IPS DF 6.9 (cell line): ENCODE measurements at places on chromosomes 2 and 18.

GRCh38 chr18:9215221-9215933, 78.8 kb downstream of the ANKRD12 start:
- no peak for DNase-seq

DNA sequence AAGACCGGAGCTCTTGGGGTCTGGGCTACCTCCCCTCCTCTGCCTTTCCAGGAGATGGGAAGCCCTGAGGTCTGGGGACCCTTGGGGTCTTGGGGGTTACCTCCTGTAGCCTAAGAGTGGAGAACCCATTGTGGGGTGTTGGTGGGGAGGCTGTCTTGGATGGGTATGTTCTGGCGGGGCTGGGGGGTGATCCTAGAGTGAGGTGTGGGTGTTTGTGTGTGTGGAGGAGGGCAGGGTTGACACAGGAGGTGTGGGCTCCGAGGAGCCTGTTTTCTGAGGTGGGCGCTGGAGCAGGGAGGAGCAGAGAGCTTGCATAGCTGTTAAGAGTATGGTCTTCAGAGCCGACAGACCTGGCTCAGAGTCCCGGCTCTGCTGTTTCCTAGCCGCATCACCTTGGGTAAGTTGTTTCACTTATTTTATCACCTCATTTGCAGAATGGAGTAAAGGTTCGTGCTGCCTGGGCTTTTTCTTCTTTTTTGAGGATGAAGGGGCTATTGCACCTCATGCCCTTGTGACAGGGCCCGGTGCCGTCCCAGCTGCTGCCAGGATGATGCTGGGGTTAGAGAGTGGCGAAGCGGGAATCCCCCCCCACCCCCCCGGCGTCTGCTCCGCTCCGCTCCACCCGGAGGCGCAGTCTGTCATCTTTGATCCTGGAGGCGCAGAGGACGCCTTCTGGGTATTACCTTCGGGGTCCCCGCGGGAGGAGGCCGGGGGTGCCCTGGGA, 17.2 kb downstream of the TET3 start:
- no peak for DNase-seq

- DNase-seq: no peak
Observed at GRCh38 chr18:2893676-2894075, 46.9 kb downstream of the EMILIN2 start.

DNA sequence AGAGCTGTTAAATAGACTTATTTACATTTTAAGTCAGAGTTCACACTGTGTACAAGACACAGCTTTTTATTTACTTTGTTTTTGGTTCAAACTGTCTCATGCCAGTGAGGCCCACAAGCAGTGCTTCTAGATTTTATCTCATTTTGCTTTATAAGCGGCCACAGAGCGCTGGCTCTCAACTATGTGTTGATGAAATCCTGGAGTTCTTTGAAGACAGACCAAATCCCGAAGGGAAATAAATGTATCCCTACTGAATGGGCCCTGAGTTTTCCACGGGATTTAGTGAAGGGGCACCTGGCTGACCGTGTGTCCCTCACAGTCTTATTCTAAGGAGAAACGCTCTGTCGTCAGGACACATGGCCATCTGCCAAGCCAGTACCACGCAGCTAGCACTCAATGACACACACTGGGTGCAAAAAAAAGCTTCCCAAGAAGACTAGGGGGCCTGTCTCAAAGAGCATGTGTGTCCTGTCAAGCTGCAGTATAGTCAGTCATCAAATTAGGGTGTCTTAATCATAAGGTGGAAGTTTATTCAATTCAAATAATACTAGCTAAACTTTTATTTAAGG, 23.4 kb downstream of the LYPD1 start:
- no peak for DNase-seq

DNA sequence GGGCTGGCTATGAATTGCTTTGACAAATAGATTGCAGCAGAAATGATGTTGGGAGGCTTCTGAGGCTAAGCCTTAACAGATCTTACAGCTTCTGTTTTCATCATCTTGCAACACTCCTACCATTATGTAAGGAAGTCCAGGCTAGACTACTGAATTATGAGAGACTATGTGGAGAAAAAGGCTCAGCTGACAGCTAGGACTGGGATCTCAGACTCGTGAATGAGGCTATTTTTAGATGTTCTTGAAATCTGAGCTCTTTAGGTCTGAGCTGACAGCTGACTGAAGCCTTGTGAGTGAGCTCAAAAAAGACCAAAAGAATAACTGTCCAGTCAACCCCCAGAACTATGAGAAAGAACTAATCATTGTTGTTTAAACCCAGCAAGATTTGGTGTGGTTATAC, 70.3 kb downstream of the VWC2L start:
- no peak for DNase-seq

- DNase-seq: no peak
Observed at GRCh38 chr2:56713161-56713676, 529.4 kb downstream of the CCDC85A start.

DNA sequence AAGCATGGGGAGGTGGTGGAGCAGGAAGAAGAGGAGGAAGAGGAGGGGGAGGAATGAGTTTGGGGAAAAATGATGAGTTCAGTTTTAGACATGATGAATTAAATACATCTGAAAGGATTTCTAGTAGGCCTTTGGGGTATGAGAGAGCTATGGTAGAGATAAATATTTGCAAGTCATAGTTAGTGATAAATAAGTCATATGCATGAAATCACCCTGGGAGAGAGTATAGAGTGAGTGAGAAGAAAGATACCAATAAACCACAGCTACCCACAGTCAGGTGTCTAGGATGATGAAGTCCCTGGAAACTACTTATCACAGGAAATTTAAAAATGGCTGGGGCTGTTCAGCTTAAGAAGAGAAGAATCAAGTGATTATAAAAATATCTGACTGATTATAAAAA, 240.5 kb downstream of the RDH14 start:
- DNase-seq: no peak

- no peak for DNase-seq
Observed at GRCh38 chr2:226427538-226428307, 371.9 kb downstream of the IRS1 start.

DNA sequence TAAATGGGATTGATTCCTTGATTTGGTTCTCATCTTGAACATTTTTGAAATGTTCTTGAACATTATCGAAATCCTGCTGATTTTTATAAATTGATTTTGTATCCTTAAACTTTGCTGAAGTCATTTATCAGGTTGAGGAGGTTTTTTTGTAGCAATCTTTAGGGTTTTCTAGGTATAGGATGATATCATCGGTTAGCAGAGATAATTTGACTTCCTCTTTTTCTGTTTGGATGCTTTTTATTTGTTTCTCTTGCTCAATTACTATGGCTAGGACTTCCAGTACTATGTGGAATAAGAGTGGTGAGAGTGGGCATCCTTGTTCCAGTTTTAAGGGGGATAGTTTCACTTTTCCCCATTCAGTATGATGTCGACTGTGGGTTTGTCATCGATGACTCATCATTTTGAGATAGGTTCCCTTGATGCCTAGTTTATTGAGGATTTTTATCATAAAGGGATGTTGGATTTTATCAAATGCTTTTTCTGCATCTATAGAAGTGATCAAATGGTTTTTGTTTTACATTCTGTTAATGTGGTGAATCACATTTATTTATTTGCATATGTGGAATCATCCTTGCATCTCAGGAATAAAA, 201.5 kb upstream of the ZSWIM2 start:
- DNase-seq: no peak

- DNase-seq: no peak
Observed at GRCh38 chr2:235493402-235493774, 455 bp upstream of the AGAP1 start.

GRCh38 chr2:217966423-217967070, 36.2 kb downstream of the TNS1 start:
- no peak for DNase-seq

DNA sequence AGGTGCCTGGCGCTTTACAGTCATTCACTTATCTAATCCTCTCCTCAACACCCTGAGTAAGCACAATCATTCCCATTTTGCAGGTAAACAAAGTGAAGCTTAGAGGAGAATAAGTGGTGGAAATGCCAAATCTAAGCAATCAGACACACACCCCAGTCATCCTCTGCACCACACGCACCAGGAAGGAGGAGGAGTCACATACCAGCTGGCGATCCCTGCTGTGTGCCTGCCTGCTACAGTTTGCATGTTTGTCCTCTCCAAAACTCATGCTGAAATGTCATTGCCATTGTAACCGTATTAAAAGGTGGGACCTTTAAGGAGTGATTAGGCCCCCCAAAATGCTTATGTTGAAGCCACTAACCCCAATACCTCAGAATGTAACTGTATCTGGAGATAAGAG, 93.7 kb downstream of the LOXHD1 start:
- DNase-seq: no peak

GRCh38 chr2:49973917-49974368, 819.6 kb upstream of the FSHR start:
- DNase-seq: peak; percentile 67

DNA sequence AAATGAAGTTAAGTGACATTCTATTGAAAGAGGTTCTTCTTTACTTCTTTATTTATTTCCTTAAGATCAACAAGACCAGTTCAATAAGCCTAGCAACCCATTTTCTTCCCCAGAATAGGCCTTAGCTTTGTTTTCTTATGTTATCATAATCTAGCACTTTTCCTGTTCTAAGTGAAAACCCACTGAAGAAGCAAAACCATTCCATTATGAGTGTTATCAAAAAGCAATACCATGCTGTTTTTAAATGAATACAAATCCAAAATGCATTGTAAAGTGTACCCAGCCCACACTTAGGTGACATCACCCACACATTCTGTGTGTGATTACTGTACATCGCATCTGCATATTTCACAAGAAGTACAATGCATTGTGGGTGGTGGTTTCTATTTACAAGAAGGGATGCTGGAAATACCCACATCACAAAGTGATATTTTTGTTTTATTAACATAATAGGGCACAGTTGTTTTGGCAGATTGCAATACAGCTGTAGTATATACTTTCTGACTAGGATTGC, 679.5 kb downstream of the KCNJ3 start:
- no peak for DNase-seq

- no peak for DNase-seq
Observed at GRCh38 chr2:101255501-101255900, 2.8 kb downstream of the CNOT11 start.

- DNase-seq: no peak
Observed at GRCh38 chr2:211367293-211367692, 810.9 kb downstream of the CPS1 start.

GRCh38 chr18:22088996-22089640, 80.3 kb upstream of the GATA6 start:
- no peak for DNase-seq

DNA sequence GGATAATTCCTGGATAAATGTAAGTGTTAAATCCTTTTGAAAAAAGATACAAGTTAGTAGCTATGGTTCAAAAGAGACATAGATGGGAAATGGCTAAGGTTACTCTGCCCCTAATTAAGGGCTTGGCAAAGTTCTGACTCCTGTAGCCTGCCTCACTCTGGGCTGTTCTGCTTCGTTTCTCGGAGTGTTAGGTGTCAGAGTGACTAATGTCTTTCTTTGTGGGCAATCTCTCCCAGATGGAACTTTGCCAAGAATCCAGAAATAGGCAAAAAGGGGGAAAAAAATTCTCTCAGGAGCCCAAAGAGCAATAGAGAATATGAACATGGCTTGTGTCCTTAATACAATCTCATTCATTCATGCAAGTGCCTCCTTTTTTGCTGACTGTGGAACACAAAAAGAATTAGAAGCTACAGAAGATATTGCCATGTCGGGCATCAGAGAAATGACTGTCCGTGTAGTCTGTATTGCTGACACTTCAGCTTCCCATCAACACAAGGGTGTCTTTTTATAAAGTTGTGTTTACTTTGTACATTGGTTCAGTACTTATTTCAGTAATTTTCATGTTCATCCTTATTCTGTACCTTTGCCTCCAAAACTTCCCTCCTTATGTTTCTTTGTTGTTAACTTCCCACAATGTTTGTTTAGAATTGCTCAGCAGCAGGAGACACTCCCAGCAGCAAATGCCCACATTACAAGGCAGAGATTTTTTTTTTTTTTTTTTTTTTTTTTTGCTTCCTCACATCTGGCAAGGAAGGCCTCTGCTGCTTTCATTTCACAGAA, 134.0 kb downstream of the FTCDNL1 start:
- DNase-seq: no peak

- DNase-seq: no peak
Observed at GRCh38 chr18:26228562-26229260, 2.5 kb downstream of the TAF4B start.

DNA sequence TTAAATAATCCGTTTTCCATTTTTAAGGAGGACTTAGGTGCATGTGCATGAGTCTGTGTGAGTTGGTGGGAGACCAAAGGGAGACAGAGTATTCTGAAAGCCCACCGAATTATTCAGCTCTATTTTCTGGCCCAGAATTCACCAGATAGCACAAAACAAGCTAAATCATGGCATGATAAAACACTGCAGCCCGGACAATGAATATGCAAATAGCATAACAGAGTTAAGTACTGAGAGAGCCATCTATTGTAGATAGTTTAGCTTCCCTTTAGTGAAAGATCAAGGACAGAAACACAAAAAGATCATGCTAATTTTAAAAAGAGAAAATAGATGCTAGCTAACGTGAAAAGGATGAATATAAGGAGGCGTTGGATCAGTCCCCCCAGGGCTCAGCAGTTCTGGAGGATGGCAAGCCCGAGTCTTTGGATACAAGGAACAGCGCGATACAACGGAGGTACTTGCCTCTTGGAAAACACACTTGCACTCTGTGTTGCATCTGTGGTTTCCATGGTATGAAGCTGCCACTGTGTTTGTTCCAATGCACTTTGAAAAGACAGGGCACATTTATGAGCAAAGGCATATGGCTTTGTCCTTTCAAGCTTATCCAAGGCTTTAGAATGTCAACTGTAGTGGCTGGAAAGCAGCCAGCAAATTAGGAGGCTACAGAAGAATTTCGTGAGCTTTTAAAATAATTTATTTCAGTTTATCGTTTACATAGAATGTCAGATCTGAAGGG, 119.9 kb downstream of the LYPD1 start:
- no peak for DNase-seq
